ENCODE measurements at places on chromosomes 7 and 10.

DNA sequence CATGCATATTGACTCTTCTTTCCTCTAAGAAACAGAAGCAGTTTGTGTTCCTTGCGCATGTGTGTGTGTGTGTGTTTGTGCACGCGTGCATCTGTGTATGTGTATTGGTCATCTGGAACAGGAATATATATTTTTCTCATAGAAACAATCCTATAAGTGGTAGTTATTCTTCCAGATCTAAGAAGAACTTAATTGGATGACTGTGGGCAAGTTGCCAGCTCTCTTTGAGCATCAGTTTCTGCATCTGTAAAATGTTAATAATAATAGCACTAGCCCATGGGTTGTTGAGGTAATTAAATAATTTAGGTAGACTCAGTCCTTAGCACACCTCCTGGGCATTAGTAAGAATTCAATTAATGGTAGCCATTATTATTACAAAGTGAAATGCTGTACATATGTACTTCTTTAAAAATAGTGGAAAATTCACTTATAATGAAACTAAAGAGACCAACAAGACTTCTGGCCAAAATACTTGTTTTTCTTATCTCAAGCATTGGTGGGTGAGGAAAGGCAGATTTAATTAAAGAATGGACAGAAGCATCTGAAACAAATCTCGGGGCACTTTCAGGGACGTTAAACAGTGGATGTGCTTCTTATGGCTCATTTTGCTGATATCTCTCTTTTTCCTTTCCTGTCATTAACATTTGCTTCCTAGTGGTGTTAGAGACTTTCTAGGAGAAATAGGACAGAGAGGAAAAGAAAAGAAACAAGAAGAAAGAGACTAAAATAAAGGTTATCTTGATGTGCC lies 124.9 kb upstream of the HABP2 start:
- no peak for DNase-seq

DNA sequence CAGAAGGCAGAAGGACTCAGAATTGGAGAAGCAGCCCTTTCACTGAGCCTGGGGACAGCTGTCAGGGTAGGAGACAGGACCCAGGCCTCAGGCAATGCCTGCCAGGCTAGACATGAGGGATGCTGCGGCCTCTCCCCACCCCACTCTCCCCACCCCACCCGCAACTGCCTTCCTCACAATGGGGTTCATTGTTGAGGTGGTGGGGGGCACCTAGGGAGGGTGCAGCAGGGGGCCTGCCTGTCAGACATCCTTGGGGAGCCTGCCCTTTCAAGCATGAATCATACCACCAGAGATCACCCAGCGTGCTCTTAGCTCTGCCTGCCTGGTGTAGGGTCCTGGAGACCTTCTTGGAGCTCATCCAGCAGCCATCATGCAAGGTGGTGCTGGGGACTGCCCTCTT lies at the start of gene C10orf62:
Gene C10orf62 (plus strand): TSS at position 243 of the 400 bp plus-strand sequence. CDS start 177 bp downstream, outside the sequence.
- DNase-seq: no peak

DNA sequence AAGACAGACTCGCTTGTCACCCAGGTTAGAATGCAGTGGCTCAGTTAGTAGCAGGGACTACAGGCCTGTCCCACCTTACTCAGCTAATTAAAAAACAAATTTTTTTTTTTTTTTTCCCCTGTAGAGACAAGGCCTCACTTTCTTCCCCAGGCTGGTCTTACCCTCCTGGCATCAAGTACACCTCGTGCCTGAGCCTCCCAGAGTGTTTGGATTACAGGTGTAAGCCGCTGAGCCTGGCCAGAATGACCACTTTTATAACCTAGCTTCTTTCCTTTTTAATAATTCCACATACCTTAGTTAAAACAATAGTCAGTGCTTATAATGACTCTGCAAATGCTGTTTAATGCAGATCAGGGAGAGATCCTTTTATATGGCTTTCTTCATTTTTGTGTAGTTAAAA lies 31.3 kb downstream of the RSBN1L start:
- DNase-seq: no peak

GRCh38 chr10:53977267-53977666 lies 823.8 kb downstream of the PCDH15 start:
- DNase-seq: no peak

DNA sequence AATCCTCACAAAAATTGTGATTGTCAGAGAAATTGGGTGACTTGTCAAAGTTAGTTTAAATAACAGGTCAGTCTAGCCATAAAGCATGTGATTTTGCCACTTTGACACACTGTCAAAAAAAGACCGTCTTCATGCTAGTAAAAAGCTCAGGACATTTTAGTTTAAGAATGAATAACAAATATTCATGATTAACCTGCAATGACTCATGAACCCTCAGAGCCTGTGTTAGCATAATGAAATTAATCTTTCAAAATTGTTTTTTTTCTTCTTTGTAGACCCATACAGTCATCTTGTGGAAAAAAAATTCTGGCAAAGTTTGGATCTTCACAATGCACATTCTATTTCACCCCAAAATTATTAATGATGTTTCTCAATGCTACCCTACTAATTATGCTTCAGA lies 255.2 kb upstream of the POT1 start:
- DNase-seq: no peak

- DNase-seq: no peak
Observed at GRCh38 chr10:42936580-42936979, 140.3 kb upstream of the RET start.

DNA sequence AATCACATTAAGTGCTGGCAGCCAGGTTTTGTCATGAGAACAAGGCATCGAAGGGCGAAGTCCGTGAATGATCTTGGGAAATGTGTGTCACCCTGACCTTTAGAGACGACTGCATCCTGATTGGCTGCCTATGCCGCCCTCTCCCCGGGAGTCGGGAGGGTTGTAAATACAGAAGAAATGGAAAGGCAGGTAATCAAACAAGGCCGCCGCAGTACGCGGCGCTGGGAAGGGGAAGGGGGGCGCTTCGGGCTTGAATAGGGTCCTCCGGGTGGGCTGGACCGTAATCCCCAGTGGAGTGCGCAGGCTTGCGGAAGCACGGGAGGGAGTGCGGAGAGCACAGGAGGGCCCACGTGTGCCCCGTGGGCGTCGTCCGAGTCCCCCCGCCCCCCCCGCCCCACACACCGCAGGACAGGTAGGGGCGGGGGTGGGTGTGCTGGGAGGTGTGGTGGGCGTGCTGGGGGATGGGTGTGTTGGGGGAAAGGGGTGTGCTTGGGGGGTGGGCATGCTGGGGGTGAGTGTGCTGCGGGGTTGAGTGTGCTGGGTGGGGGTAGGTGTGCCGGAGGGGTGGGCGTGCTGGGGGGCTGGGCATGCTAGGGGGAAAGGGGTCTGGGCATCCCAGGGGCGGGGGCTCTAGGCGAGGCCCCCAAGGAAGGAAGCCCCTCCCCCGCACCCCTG lies 169.4 kb downstream of the ARHGAP12 start:
- DNase-seq: no peak

GRCh38 chr7:51369746-51370145 lies 53.1 kb upstream of the COBL start:
- DNase-seq: no peak

- no peak for DNase-seq
Observed at GRCh38 chr7:132521423-132521822, 54.8 kb downstream of the PLXNA4 start.

DNA sequence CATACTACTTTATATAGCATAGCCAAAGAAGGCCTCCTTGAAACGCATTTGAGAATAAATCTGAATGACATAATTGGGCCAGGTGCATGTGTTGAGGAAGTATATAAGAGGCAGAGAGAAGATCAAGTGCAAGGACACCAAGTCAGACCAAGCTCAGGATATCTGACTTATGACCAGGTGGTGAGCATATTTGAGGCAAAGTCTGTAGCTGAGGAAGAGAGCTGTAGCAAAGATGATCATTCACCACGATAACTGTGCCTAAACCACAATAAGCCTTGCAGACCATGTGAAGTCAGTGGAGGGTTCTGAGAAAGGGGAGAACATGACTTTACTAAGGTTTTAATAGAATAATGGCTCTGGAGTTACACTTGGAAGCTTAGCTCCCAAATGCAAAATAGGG lies 292.3 kb downstream of the SORCS1 start:
- DNase-seq: no peak

DNA sequence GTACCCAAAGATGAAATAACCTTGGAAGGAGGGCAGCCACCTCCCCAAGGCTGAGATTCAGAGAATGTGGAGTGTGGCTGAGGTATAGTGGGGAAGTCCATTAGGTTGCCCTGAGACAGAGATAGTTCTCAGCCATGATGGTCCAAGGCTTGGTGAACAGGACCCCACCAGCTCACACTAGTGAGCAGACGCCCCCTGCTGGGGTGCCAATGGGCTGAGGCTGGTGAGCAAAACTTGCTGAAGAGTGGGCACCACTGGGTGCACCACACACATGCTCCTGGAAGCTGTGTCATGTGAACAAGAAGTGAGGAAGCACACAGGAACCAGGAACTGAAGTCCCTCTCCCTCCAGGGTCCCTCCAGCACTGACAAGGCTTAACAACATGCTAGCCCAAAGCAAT lies 8.9 kb downstream of the FBXL13 start:
- no peak for DNase-seq

DNA sequence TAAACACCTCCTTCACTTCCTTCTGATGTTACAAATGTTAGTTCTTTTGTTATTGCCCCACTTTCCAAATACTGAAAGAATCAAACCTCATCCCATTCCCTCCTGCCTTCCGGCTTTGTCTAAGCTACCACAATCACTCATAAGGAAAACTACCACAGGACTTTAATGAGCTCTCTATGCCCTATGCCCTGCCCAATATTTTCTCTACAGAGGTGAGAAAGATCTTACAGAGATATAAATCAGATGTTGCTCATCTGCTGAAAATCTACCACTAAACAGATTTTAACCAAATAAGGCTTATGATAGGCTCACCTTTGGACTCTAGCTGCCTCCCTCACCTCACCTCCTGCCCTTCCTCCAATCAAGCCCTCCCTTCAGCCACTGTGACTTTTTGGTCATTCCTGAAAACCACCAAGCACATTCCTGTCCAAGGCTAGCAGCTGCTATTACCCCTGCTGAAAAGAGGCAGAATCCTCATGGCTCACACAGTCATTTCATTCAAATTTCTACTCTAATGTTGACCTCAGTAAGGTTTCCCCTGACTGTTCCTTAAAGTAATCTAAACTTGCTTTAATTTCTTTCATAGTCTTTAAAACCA lies 7.7 kb downstream of the ZNF33B start:
- no peak for DNase-seq

GRCh38 chr7:107315716-107316220 lies 147.0 kb downstream of the HBP1 start:
- no peak for DNase-seq

DNA sequence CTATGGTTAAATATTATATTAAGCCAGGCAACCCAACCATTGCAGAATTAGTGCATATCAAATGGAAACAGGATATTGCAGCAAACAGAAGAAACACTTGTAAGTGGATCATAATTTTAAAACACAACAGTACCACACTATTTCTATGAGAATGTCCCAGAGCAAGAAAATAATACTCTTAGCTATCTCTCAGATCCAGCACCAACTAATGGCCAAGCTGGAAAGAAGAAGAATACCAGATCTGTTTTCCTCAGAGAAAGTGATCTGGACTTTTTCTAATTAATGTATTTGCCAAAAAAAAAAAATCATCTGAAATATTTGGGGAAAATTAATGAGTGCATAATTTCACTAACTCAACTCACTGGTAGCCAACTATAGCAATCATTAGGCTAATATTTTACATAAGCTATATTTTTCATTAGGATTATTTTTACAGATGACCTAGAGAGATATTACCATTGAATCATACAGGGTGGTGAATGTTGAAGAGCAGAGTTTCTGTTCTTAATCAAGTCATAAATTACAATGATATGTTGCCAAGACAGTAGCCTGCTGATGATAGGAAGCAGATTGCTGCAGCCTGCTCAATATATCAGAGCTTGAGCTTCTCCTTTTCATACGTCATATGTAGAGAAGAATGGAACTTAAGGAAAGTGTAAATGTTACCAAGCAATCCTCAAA lies 995.4 kb upstream of the LRRN3 start:
- no peak for DNase-seq

- DNase-seq: no peak
Observed at GRCh38 chr7:123437447-123437995, 96.9 kb downstream of the IQUB start.

DNA sequence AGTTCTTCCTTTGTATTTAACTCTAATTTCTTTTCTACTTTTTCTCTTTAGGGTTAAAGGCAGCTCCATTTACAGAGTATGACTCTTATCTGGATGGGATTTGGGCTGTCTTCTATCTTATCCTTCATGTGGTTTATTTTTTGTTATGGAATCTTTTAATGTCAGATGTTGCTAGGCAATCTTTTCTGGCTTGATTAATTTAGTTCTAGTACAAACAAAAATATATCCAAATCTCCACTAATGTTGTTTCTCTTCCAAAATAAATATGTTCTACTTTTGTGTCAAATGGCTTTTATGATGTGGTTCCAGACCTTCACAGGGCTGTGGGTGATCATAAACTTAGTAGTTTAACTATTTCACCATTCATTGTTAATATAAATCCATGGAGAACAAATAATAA lies 246.9 kb downstream of the AHR start:
- DNase-seq: no peak

GRCh38 chr10:60141896-60142559 lies 235.7 kb upstream of the CCDC6 start:
- no peak for DNase-seq

GRCh38 chr7:105639667-105640493 lies 58.6 kb upstream of the EFCAB10 start:
- no peak for DNase-seq

- no peak for DNase-seq
Observed at GRCh38 chr7:99383791-99384370, 9.4 kb downstream of the ARPC1B start.

- no peak for DNase-seq
Observed at GRCh38 chr10:3647074-3647473, 137.9 kb downstream of the KLF6 start.

GRCh38 chr10:47178537-47179290 lies 121.3 kb upstream of the GDF10 start:
- no peak for DNase-seq

DNA sequence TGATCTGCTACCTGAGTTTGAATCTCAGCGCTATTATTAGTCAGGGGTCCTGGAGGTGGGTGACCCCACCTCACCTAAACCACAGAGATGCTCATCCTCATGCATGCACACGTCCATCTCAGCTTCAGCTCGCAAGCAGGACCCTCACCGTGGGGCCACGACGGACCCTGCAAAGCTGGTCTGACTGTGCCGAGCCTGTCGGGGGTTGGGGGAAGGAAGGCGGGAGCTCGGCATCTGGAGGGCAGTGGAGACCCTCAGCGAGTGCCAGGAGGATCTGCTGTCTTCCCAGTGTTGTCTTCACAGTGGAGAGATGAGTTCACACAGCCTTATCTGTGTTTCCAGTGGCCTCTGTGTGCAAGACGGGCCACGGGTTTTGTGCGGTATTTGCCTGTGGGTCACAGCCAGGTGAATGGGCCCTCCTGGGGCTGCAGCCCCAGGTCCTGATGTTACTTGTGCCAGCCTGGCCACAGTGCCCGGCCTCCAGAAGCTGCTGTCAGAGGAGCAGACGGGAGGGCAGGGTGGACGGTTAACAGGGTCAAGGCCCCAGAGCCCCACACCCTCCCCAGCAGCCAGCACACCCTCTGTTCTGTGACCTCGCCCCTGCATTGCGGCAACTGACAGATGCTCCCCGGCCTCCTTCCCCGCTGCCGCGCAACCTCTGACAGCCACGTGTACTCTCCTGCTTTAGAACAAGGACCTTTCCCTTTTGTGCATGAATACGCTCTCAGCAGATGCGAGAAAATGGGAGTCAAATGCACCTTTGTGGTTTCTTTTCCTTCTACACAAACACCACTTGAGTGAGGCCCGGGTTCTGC lies 528.8 kb downstream of the DNAJB6 start:
- DNase-seq: no peak

Measured in NCI-H1436 treated with DMSO at 0.1 percent for 48 hours (cell line).